ENCODE measurements at places on chromosomes 1 and 21.

DNA sequence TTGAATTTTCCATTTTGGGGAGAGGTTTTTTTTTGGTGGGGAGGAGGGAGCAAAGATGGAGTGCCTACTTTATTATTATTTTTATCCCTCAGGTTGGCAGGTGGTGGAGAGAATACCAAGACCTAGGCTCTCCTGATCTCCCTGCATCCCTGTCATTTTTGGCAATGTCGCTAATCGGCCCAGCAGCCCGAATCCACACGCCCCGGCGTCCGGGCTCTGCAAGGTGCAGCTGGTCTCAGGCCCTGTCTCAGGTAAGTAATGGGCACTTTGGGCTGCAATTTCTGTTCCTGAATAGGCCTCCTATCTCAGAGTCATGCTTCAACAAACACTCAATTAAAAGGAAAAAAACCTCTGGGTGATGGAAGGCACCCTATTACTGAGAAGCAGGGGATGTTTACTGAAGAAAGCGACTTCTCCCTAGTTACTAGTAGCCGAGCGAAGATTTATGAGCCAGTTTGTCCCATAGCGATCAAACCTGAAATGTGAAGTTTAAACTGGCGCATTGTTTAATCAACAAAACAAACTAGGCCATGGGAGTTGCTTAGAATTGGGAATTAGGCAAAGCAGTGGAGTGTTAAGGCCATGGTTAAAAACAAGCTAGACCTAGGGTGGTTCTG, 137.8 kb downstream of the RWDD3 start:
- no peak for DNase-seq

GRCh38 chr1:181746224-181746623, 262.9 kb downstream of the CACNA1E start:
- no peak for DNase-seq

DNA sequence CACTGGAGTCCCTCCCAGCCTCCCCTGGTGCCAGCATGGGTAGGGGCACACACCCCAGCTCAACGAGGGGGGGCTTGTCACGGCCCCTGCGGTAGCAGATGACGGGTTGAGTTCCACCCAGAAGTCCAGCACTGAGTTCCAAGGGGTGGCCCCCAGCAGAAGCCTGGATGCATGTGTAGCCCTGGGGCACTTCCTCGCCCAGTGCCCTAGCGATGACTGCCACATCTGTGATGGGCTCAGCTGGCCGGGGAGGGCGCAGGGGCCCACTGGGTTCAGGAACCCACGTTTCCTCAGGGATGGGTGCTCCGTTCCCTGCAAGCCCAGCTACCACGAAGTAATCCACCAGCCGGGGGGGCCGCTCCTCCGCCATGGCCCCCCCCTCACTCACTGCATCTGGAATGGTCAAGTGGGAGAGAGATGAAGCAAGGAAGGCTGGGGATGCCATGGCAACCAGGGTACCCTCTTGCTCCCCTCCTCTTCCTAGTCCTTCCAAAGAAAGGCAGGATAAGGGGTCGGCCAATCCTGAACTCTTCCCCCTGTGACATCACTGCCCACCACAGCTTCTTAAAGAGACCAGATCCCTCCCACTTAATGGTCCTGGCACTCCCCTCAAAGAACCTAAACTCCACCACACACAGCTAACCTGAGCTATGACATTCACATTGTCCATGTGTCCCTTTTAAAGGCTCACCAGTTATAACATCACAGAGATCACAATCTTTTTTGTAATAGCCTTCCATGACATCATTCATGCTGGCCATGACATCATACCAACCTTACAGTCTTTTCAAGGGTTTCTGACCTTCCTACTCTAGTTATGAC, 2.3 kb downstream of the DENND4B start:
- DNase-seq = no peak

DNA sequence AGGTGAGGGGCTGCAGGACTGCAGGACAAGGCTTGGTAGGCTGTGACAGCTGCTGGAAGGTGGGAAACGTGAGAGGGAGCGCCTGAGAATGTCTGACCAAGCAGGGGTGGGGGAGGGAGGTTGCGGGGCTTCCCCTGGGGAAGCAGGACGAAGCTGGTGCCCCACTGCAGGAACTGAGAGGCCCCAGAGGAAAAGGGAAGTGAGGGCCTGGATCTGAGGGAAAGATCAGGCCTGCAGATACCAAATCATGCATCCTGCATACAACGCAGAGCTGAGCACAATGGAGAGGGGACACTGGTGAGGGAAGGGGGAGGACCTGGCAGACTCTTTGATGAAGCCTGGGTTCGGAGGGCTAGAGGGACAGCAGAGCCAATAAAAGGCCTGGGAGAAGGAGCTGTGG, 65.7 kb upstream of the BACE2 start:
- DNase-seq = no peak
